ENCODE measurements at places on chromosomes 1 and 21.

- DNase-seq: no peak
Measured at GRCh38 chr1:116674011-116674531, 6.5 kb upstream of the IGSF3 start.

DNA sequence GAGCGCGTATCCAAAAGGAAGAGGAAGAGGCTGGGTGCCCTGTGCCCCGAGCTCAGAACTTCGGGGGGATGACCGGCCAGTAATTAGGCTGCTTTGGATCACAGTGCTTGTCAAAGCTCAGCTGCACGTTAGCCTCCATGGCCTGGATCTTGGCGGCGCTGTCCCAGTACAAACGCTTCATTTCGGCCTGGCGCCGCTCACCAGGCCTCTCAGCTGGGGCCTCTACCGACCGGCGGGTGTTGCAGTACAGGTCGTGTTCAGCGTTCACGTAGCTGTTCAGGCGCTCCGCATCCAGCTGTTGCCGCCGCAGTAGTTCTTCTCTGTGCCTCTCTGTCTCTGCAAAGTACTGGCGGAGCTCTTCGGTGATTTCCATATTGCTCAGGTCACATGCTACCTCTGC, 1.4 kb upstream of the ZNF326 start:
- no peak for DNase-seq

- no peak for DNase-seq
Measured at GRCh38 chr1:223755432-223755792, 43.1 kb downstream of the CAPN2 start.

- peak; percentile 22 for DNase-seq
Measured at GRCh38 chr1:18950401-18951026, 6.0 kb downstream of the IFFO2 start.

- no peak for DNase-seq
Measured at GRCh38 chr1:223739366-223740037, 27.2 kb downstream of the CAPN2 start.

DNA sequence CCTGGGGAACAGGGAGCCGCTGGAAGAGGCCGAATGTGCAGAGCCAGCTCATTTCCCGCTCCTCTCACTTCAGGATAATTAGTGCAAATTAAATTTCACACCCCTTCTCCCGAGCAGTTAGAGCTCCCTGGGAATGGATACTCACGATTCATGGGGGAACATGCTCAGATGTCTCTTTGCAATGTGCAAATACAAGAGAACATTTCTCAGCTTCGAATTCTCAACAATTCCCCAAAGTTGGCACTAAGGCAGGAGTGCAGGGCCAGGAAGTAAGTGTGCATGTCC, 54.9 kb downstream of the CAMK2N1 start:
- DNase-seq: no peak

DNA sequence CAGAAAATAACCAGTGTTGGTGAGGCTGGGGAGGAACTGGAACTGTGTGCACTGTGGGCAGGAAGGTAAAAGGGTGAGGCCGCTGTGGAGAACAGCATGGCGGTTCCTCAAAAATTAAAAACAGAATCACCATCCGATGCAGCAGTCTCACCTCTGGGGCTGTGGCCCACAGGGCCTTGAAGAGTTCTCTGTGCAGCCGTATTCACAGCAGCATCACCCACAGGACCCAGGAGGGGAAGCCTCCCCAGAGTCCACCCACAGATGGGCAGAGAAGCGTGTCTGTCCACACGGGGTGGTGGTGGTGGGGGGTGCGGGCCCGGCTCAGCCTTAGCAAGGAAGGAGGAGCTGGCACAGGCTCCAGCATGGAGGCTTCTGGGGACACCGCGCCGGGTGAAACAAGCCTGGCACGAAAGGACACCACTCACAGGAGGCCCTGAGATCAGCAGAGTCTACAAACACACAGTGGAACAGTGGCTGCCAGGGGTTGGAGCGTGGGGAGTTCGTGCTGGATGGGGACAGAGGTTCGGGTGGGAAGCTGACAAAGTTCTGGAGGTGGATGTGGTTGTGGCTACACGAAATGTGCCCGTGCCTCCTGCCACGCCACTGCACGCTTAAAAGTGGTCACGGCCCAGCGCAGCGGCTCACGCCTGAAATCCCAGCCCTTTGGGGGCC, 11.5 kb downstream of the MORN1 start:
- DNase-seq: no peak

GRCh38 chr1:60103186-60103585, 29.6 kb upstream of the C1orf87 start:
- no peak for DNase-seq

DNA sequence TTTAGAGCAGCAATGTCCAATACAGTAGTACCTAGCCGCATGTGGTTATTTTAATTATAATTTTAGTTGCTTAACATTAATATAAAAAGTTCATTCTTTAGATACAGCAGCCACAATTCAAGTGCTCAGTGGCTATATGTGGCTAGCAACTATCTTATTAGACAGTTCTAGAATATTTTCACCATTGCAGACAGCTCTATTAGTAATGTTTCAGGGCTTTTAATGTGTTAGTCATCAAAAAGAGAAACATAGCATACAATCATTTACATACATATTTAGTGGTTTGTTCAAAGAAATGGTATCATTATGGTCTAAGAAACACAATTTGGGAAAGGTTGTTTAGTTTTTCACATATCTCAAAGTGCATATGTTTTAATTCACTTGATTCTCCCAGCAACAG, 66.6 kb upstream of the DYNLT5 start:
- no peak for DNase-seq

DNA sequence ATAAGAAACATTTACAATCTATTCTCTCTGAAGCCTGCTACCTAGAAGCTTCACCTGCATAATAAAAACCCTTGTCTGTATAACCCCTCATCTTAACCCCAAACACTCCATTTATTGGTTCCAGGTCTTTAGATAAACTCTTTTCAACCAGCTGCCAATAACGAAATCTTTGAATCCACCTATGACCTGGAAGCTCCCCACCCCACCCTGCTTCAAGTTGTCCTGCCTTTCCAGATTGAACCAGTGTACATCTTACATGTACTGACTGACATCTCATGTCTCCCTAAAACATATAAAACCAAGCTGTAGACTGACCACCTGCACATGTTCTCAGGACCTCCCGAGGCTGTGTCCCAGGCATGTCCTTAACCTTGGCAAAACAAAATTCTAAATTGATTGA, 50.7 kb upstream of the VWA5B1 start:
- DNase-seq: no peak

DNA sequence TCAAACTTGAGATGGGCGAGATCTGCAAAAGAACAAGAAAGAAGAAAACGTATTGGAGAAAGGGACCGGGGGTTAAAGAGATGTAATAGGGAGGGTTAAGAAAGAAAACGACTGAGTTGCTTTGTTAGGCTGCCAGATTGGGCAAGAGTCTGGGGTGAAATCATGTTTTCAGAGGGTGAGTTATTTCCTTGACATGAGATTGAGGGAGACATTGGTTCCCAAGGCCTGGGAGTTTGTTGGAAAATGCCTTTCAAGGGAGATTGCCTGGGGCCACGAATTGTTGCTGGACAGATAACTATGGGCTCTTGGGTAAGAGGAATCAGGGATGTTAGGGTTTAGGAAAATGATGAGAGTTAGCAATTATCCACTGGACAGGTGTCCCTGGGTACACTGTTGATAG, 776 bp upstream of the CADM3 start:
- DNase-seq: no peak

All from anterior cingulate cortex (tissue), 58 donors.